ENCODE measurements at places on chromosomes 5 and 9.
A peak's percentile ranks its signal among the peaks of the same experiment; 100 is the strongest.

GRCh38 chr9:16598316-16598715, 272.2 kb downstream of the BNC2 start:
- no peak for DNase-seq

DNA sequence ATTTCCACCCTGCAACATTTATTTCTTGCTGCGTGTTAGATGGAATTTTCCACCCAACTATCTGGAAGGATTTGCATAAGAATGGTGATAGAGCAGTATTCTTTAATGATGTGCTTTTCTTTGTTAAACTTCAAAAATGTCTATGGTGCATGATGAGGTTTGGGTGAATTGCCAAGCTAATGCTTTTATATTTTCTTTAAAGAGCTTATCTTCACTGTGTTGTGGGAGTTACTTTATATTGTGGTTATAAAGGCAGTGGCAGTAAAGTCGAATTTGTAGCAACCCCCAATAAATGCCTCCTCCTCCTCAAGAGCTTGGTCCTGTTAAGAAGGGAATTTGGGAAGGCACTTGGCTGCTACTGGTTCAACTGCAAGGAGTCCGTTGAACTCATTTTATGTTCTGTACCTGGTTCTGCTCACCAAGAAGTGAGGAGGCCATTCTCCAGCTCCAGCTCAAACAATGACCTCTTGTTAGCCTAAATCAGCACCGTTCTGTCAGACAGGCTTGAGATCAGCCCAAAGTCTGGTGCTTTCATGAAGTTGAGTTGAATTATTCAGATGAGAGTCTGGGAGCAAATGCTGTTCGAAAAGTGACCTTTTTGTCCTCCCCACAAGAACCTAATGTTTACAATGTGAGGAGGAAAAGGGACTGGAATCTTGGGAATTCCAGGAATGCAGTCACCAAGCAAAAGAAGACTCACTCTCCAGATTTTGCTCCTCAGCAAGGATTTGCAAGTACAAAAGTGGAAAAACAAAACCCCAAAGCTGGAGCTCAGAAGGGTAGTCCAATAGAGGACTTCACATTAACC, 217.0 kb downstream of the TMEM38B start:
- DNase-seq = no peak

DNA sequence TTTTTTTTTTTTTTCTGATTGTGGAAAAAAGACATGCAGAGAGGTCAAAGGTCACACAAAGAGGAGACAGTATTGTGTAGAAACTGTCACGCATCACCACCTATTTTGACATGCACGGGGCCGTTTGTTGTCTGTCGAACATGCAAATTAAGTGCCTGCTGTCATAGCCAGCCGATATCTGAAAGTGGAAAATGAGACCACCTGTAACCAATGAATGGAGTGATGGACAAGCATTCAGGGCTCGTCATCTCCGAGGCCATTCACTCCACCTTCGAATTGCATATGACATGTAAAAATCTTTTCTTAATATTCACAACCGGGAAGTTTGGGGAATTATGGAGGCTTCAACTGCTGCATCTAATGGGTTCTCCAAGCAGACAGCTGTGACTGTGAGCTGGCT, 512.2 kb upstream of the ADAMTS16 start:
- DNase-seq = no peak

- DNase-seq = no peak
Measured at GRCh38 chr9:127637322-127637847, 25.3 kb downstream of the STXBP1 start.

- DNase-seq = no peak
Measured at GRCh38 chr9:88949961-88950340, 41.3 kb upstream of the S1PR3 start.

- DNase-seq = no peak
Measured at GRCh38 chr5:146034605-146035004, 70.8 kb downstream of the PLAC8L1 start.

GRCh38 chr5:119131530-119132304, 60.8 kb downstream of the DMXL1 start:
- DNase-seq = no peak

DNA sequence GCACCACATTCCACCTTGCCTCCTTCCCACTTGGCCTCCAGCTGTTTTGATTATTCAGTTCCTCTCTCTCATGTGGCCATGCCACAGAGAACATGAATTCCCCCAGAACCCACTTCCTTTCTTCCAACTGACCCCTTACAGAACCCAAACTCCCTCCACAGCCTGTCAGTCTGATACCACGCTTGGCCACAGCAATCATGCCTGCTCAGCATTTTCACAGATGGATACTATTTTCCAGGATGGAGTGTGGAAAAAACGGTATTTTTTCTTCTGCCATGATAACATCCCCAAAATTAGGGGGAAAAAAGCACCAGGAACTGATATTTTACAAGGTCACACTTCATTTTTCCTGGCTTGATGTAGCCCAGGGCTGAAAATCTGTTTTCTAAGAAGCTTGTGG, 34.9 kb upstream of the SLIT3 start:
- DNase-seq = no peak

DNA sequence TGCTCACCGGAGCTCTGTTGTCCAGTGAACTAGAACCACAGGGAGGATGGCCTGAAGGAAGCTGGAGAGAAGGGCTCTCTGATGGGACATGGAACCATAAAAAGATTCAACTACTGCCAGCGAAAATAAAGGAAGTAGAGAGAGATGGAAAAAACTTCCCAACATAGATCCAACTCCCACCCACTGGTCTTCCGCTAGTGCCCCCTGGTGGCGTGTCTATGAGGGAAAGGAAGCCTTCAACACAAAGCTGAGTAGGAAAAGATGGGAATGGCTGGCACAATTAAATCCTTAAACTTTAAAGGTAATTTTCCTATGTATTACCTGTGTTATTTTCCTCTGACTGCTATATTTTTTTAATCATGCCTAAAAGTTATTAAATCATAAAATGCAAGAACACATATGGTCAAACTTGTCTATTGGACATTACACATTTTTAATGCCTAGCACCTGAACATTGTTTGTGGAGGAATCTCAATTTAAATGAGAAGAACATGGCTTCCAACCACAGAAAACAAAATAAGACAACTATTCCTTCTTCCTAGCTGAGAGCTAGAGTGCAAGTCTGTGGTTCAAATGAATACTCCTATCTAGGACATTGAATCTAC, 51.5 kb downstream of the CEP120 start:
- DNase-seq = no peak

GRCh38 chr9:122125158-122125508, 32.0 kb upstream of the TTLL11 start:
- peak; percentile 63 for DNase-seq

DNA sequence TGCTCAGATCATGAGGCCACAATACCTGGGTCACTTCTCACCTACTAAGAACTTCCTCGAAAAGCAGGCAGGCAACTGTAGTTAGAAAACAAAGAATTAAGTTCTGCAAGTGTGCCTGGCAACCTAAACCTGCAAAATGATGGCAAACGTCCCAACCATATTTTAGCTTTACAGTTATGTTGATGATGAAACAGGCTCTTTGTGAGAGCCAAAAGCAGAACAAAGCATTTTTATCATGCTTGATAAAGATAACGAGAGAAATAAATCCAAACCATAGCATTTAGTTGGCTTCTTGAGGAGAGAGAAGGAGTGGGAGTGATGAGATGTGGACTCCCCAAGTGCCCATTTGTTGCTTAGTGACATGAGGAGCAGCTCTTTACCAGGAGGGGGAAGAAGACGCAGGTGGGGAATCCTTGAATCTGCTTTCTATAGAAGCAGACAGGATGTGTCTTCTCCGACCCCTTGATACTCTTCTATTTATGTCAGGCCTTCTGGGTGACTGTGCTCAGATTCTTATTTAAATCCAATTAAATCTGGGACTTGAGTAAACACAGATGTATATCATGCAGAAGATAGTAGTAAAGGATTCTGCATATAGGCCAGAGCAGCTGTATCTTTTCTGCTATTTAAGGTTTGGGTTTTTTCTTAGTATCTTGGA, 221.2 kb downstream of the TMEM167A start:
- no peak for DNase-seq

DNA sequence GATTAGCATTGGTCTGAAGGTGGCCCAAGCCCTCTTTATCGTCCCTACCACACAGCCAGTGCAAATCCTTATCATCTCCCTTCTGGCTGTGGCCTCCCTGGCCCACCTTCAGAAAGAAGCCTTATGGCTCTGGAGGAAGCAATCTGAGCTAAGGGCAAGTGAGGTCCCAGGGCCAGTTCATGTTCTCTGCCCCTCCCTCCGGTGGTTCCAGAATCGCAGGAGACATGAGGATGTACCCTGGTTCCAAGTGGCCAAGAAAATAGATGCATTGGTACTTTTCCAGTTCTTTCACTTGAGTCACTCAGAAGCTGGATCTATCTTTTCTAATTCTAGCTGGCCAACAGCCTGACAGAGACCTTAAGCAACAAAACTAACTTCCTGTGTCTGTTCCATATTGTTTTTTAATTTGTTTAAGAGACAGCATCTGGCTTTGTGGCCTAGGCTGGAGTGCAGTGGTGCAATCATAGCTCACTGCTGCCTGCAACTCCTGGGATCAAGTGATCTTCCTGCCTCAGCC, 60.7 kb downstream of the LHFPL2 start:
- DNase-seq = no peak

- no peak for DNase-seq
Measured at GRCh38 chr5:89471115-89471514, 588.1 kb upstream of the MEF2C start.

GRCh38 chr9:135741276-135742219, 39.6 kb downstream of the KCNT1 start:
- no peak for DNase-seq

- DNase-seq = no peak
Measured at GRCh38 chr5:26622947-26623346, 415.4 kb downstream of the CDH9 start.

DNA sequence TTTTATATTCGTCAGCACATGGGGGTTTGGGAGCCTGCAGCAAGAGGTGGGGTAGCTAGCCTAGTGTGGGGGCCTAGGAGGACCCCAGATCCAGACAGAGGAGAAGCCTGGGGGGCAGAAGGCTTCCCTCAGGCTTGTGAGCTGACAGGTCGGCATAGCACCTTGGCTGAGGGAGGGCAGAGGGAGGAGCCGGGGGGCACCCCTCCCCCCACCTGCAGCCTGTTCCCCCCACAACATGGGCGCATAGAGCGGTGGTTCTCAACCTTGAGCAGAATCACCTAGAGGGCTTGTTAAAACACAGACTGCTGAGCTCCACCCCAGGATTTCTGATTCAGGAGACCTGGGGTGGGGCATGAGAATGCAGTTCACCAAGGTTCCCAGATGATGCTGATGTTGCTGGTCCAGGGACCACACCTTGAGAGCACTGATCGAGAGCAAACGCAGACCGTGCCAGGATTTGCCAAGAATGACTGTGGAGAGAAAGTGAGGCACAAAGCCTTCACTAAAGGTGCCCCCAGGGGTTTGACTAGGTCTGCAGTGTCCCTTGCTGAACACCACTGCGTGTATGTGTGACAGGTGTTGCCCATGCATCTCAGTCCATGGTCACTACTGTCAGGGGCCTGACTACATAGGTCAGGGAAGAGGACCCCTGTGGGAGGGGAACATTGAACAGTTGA, 163.3 kb downstream of the MACROH2A1 start:
- no peak for DNase-seq

DNA sequence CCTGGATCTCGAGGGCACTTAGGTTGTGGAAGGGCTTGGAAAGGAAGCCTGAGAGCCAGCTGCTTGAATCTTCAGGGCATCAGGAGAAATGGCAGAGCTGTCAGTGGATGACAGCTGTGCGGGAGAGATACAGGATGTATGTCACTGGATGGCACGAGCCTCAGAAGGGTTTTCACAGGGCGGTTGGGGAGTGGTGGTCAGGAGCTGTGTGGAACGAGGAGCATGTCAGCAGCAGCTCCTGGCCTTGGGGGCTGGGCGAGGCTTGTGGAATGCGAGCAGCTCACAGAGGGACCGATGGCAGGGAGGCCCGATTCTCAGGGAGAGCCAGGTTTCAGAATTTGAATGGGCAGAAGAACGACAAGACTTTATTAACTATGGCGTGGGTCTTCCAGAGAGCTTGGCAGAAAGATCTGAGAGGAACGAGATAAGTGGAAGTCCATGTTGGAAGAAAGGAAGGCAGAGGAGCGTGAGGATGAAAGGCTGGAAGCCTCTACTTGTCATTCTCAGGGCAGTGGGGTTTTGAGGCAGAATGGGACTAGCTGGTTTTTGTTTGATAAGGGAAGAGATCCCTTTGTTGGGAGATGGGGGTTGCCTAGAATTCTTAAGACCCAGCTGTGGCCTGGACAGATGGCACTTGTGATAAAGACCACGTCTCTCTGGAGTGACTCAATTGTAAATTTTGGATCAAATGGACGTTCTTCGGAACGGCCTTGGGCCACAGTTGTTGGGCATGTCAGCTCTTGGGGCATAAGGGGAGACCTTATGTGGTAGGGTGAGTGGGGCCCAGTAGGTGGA, 60.3 kb downstream of the SNX30 start:
- no peak for DNase-seq

- DNase-seq = no peak
Measured at GRCh38 chr9:114367772-114368569, 19.8 kb downstream of the AKNA start.

DNA sequence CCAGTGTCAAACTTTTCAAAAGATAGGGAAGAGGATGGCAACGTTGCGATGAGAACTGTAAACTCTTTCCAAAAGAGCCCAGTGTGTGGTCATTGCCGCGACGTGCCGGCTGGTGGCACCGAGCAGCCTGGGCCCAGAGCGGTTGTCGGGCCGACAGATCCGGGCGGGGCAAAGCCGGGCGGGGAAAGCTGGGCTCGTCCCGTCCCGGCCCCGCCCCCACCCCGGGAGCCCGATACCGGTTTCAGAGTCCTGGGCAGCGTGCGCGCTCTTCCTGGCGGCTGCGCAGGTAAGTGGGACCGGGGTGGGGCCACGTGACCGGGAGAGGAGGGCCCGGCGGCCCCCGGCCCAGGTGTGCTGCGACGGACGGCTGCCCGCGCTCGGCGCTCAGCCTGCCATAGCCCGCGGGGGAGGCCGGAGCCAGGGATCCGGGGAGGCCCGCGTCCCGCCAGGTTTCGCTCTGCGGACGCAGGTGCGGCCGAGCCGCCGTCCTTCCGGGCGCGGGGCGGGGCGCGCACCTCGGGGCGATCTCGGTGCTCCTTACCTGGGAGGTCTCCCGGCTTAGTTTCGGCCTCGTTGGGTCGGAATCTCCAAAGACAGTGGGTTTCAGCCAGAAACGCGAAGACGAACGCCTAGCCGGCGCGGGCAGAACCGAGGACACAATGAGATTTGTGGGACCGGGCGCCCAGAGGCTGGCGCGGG, at the start of gene MARVELD2:
TSS of gene MARVELD2 (plus strand) at position 232 of the 699 bp plus-strand sequence. CDS start 4,270 bp downstream, outside the sequence.
- no peak for DNase-seq

GRCh38 chr5:87361536-87362213, 51.1 kb downstream of the CCNH start:
- DNase-seq = no peak
